Chondrocyte (in vitro differentiated cells): ENCODE measurements at places on chromosomes 16 and 17. TPM values are rescaled to one million over a fixed set of nuclear protein-coding genes. Genes with fewer than 3 reads are reported as not detected.

DNA sequence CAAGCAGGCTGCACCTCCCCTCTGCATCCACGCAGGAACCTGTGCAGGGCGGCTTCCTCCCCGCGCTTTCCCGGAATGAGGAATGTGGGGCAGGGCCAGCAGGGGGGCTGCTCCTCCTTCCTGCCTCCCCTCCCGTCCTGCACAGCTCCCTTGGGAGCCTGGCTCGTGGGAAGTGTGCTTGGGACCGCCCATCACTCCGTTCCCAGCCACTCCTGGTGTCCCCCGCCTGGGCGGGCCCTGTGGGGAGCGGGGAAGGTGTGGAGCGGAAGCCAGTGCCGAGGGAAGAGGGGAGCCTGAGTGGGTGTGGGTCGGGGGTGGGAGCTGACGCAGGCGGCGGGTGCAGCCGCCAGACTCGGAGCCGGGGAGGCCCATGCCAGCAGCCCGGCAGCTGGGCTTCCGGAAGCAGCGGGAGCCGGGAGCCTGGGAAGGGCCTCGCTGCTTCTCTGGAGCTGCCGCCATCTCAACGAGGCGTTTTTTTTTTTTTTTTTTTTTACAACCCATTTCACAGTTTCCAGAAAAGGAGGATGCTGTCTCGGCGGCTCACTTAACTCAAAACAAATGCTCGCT, 24.1 kb downstream of the BAHCC1 start:
- no peak for DNase-seq
- H3K27me3 ChIP-seq, result no peaks in the 10 kb centered on the region
- peak overlapping the region; percentile 93 for H3K27ac ChIP-seq
- peak overlapping the region; percentile 22 for H3K4me3 ChIP-seq
- no peaks in the 10 kb centered on the region for H3K36me3 ChIP-seq

- no peaks in the 10 kb centered on the region for H3K36me3 ChIP-seq
- peaks cover 32% of the 10 kb centered on the region for H3K4me1 ChIP-seq
- peaks cover 9% of the 10 kb centered on the region for H3K27me3 ChIP-seq
- DNase-seq, result no peak
- H3K4me3 ChIP-seq, result no peak overlapping the region
These were observed 40.7 kb downstream of the TBX4 start for GRCh38 chr17:61492759-61493526.

Gene CASKIN2
- 27.1 to 30.4 TPM (median 30.3 TPM) in 3 replicates for total RNA-seq

DNA sequence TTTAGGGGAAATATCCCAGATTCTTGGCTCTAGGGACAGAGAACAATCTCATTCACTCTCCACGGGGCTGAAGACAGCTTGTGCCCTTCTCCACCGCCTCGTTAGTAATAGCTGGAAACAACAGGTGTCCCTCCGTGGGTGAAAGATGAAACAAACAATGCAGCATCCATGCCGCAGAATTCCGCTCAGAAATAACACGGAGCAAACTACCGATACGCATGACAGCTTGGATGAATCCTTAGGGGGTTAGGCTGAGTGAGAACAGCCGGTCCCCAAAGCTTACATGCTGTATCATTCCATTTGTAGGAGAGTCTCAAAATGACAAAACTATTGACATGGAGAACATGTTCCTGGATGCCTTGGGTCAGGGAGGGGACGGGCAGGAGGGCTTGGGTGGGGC, 29.4 kb upstream of the CACNG1 start:
- H3K27ac ChIP-seq, result no peak overlapping the region
- peaks cover 2% of the 10 kb centered on the region for H3K4me1 ChIP-seq
- peaks cover 3% of the 10 kb centered on the region for H3K27me3 ChIP-seq
- no peak for DNase-seq
- H3K4me3 ChIP-seq, result no peak overlapping the region
- no peaks in the 10 kb centered on the region for H3K36me3 ChIP-seq

Gene RNF167
- total RNA-seq, result 69.7 to 95.8 TPM (median 74.5 TPM) in 3 replicates

- peaks cover 45% of the 10 kb centered on the region for H3K4me1 ChIP-seq
- peaks cover 2% of the 10 kb centered on the region for H3K27me3 ChIP-seq
- no peak overlapping the region for H3K4me3 ChIP-seq
- H3K36me3 ChIP-seq, result no peaks in the 10 kb centered on the region
These were observed 24.3 kb downstream of the G6PC1 start for GRCh38 chr17:42924891-42925290.

Gene KRTAP4-4
- not detected in 3 replicates for total RNA-seq

DNA sequence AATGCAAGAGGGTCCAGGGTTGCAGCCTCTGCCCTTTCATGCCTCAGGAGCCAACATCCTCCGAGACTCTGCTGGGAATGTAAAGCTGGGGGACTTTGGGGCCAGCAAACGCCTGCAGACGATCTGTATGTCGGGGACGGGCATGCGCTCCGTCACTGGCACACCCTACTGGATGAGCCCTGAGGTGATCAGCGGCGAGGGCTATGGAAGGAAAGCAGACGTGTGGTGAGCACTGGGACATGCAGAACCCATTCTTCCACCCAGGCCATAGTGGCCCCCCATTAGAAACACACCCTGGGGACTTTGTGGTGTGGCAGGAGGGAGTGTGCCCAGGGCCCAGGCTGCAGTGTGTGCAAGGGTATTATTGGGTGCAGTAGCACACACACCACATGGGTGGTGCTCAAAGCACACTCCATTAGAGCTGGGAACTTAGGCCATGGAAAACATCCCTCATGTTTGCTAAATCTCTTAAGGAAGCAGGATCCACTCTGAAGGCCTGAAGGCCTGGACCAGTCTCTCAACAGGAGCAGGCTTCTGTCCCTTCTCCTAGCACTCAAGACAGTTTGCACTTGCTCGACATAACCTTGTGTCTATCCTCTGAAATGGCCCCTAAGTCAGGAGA, 7.6 kb downstream of the LIMD2 start:
- no peak for DNase-seq
- no peaks in the 10 kb centered on the region for H3K27me3 ChIP-seq

GRCh38 chr16:10813099-10813455, 5.5 kb downstream of the TVP23A start:
- H3K4me3 ChIP-seq, result no peak overlapping the region
- no peaks in the 10 kb centered on the region for H3K4me1 ChIP-seq

GRCh38 chr16:68331879-68332410, 21.1 kb downstream of the PRMT7 start:
- H3K4me3 ChIP-seq, result no peak overlapping the region
- DNase-seq, result no peak
- H3K4me1 ChIP-seq, result peaks cover 23% of the 10 kb centered on the region
- peaks cover 11% of the 10 kb centered on the region for H3K36me3 ChIP-seq
- peak overlapping the region; percentile 80 for H3K27ac ChIP-seq
- no peaks in the 10 kb centered on the region for H3K27me3 ChIP-seq

DNA sequence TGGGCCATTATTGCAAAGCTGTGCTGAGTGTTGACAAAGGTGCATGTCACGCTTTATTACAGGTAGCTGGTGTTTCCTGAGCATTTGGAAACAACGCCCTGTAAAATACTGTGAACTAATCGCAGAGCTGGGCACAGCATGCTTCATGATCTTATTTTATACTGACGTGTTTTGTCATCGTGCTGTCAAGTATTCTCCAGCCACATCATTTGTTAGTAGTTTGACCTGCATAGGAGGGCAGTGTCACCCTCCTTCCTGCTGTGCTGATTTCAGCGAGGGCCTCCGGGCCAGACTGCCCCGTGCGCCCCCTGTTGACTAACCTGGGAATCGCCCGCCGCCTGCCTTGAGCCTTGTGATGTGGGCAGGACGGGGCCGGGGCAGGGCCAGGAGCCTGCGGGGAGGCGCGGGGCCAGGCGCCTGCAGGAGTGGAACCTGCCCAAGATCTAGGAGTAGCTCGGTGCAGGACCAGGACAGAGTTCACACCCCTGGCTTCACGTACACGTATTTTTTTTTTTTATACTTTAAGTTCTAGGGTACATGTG, 820.7 kb downstream of the KCNJ18 start:
- H3K36me3 ChIP-seq, result no peaks in the 10 kb centered on the region
- H3K4me1 ChIP-seq, result no peaks in the 10 kb centered on the region
- no peak overlapping the region for H3K27ac ChIP-seq
- DNase-seq, result no peak

GRCh38 chr16:56513972-56514371, 5.9 kb downstream of the BBS2 start:
- H3K27ac ChIP-seq, result no peak overlapping the region
- DNase-seq, result no peak
- H3K4me3 ChIP-seq, result no peak overlapping the region
- H3K36me3 ChIP-seq, result peaks cover 10% of the 10 kb centered on the region
- H3K27me3 ChIP-seq, result no peaks in the 10 kb centered on the region

GRCh38 chr16:23279721-23280153, 22.4 kb upstream of the SCNN1B start:
- no peaks in the 10 kb centered on the region for H3K36me3 ChIP-seq
- H3K27me3 ChIP-seq, result peaks cover 19% of the 10 kb centered on the region
- H3K4me3 ChIP-seq, result no peak overlapping the region

- H3K27ac ChIP-seq, result no peak overlapping the region
- DNase-seq, result no peak
- H3K27me3 ChIP-seq, result no peaks in the 10 kb centered on the region
- H3K4me1 ChIP-seq, result no peaks in the 10 kb centered on the region
- no peak overlapping the region for H3K4me3 ChIP-seq
These were observed 14.1 kb downstream of the PDZD9 start for GRCh38 chr16:21986692-21987246.

- DNase-seq, result no peak
- H3K4me3 ChIP-seq, result no peak overlapping the region
- H3K27ac ChIP-seq, result peak overlapping the region; percentile 65
- H3K4me1 ChIP-seq, result peaks cover 55% of the 10 kb centered on the region
These were observed 13.4 kb downstream of the HSPB9 start for GRCh38 chr17:42135664-42136653.

DNA sequence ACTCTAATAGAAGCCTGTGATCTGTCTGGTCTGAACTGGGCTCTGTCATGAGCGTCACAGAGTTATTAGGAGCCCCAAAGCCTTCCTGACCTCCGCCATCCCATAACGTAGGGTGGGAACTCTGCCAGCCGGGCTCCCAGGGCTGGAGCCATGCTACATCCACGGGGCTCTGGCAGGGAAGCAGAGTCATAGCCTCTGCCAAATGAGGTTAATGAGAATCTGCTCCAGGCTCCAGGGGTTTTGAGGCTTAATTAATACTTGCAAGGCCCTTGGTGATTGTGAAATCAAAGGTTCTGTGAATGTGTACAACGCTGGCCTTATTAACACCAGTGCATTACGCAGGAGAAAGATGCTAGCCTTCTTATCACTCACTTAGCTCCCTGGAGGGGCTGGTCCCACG, 42.4 kb upstream of the ZFP90 start:
- no peaks in the 10 kb centered on the region for H3K36me3 ChIP-seq
- peaks cover 4% of the 10 kb centered on the region for H3K27me3 ChIP-seq
- H3K4me1 ChIP-seq, result no peaks in the 10 kb centered on the region
- no peak overlapping the region for H3K4me3 ChIP-seq

GRCh38 chr16:55543472-55543871, 23.0 kb upstream of the CAPNS2 start:
- DNase-seq, result no peak
- no peaks in the 10 kb centered on the region for H3K4me1 ChIP-seq
- H3K36me3 ChIP-seq, result no peaks in the 10 kb centered on the region
- no peaks in the 10 kb centered on the region for H3K27me3 ChIP-seq

GRCh38 chr17:5672815-5673430, 88.6 kb upstream of the NLRP1 start:
- no peaks in the 10 kb centered on the region for H3K4me1 ChIP-seq
- H3K4me3 ChIP-seq, result no peak overlapping the region
- no peaks in the 10 kb centered on the region for H3K36me3 ChIP-seq
- H3K27me3 ChIP-seq, result peaks cover 28% of the 10 kb centered on the region
- no peak for DNase-seq

DNA sequence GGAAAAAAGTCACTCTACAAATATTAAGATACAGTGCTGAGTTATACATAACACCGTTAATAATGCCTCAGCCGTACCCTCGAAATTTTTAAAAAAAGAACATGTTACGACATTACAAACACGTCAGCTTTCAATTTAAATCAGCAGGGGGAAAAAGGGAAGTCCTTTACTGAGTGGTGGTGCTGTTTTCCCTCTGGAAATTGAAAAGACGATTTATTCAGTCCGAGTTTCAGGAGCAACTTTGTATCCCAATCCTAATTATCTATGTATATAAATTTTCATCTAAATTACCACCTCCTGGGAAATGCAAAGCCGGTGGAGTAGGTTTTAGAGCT, 1.3 kb downstream of the NETO2 start:
- no peaks in the 10 kb centered on the region for H3K36me3 ChIP-seq
- H3K4me1 ChIP-seq, result peaks cover 19% of the 10 kb centered on the region
- H3K27me3 ChIP-seq, result no peaks in the 10 kb centered on the region
- H3K4me3 ChIP-seq, result peak overlapping the region; percentile 83

Gene OR1A1
- total RNA-seq, result not detected in 3 replicates

- H3K4me1 ChIP-seq, result peaks cover 33% of the 10 kb centered on the region
- peaks cover 10% of the 10 kb centered on the region for H3K36me3 ChIP-seq
- peak overlapping the region; percentile 80 for H3K27ac ChIP-seq
These were observed 401 bp downstream of the ARL16 start for GRCh38 chr17:81683208-81683583.

- peak overlapping the region; percentile 95 for H3K4me3 ChIP-seq
- no peak for DNase-seq
- H3K36me3 ChIP-seq, result peaks cover 8% of the 10 kb centered on the region
- H3K27ac ChIP-seq, result peak overlapping the region; percentile 100
- H3K4me1 ChIP-seq, result peaks cover 46% of the 10 kb centered on the region
These were observed 702 bp downstream of the NUDT21 start for GRCh38 chr16:56450275-56450985.

Gene DNAH9
- 0.37 to 0.73 TPM in 2 of 3 replicates, not detected in the other for total RNA-seq

Gene DHRS7C
- total RNA-seq, result 0.62 to 1.8 TPM in 2 of 3 replicates, not detected in the other

Gene MT1G
- 1.1 TPM in 2 of 3 replicates, not detected in the other for total RNA-seq

DNA sequence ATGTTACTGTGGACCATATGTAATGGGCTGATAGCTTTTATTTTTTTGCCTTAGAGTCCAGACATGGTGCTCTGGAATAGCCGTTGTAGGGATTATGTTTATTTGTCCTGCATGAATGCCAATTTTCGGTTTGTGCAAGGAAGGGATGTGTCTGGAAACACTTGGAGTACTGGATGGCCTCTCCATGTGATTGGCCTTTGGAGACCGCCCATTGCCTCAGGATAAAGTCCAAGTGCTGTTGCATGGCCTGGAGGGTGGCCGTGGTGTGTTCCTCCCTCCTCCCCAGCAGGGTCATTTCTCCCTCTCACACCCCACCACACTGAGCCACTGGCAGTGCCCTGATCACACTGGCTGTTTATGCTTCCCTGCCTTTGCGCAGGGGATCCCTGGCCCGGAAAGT, 93.9 kb downstream of the MSI2 start:
- peaks cover 10% of the 10 kb centered on the region for H3K36me3 ChIP-seq
- no peaks in the 10 kb centered on the region for H3K27me3 ChIP-seq
- H3K4me1 ChIP-seq, result peaks cover under 1% of the 10 kb centered on the region
- H3K4me3 ChIP-seq, result no peak overlapping the region
- no peak overlapping the region for H3K27ac ChIP-seq

GRCh38 chr17:60314423-60314822, 77.5 kb downstream of the USP32 start:
- H3K4me1 ChIP-seq, result peaks cover 13% of the 10 kb centered on the region
- H3K27me3 ChIP-seq, result no peaks in the 10 kb centered on the region
- no peaks in the 10 kb centered on the region for H3K36me3 ChIP-seq
- no peak overlapping the region for H3K4me3 ChIP-seq

Gene GCGR
- not detected in 3 replicates for total RNA-seq

GRCh38 chr16:14268073-14268472, 197.0 kb downstream of the MRTFB start:
- H3K36me3 ChIP-seq, result peaks cover 30% of the 10 kb centered on the region
- no peak overlapping the region for H3K27ac ChIP-seq
- no peak for DNase-seq
- no peaks in the 10 kb centered on the region for H3K4me1 ChIP-seq

Gene CSF3
- total RNA-seq, result not detected in 3 replicates

GRCh38 chr16:20271893-20272292, 55.4 kb downstream of the GP2 start:
- DNase-seq, result no peak
- H3K27me3 ChIP-seq, result no peaks in the 10 kb centered on the region
- H3K36me3 ChIP-seq, result no peaks in the 10 kb centered on the region
- H3K4me1 ChIP-seq, result no peaks in the 10 kb centered on the region
- H3K4me3 ChIP-seq, result no peak overlapping the region
